ENCODE measurements at places on chromosomes 1 and 21. TPM values are rescaled to one million over a fixed set of nuclear protein-coding genes. Genes with fewer than 3 reads are reported as not detected.

A3GALT2 gene
- not detected for total RNA-seq

FGR gene
- total RNA-seq: not detected

OR2W3 gene
- total RNA-seq: not detected

RAP1A gene
- total RNA-seq: 29.5 TPM

HORMAD1 gene
- total RNA-seq: not detected

LAMB3 gene
- 6.8 TPM for total RNA-seq

SPRR1A gene
- total RNA-seq: not detected

ZNF695 gene
- 1.2 TPM for total RNA-seq

AIM2 gene
- 1.3 TPM for total RNA-seq

SH2D1B gene
- not detected for total RNA-seq

GRCh38 chr1:229001467-229002011 is 266.3 kb downstream of the RHOU start:
- DNase-seq: no peak

GRCh38 chr1:152946248-152946647 is 758 bp upstream of the SPRR5 start:
- DNase-seq: peak; percentile 10

DNA sequence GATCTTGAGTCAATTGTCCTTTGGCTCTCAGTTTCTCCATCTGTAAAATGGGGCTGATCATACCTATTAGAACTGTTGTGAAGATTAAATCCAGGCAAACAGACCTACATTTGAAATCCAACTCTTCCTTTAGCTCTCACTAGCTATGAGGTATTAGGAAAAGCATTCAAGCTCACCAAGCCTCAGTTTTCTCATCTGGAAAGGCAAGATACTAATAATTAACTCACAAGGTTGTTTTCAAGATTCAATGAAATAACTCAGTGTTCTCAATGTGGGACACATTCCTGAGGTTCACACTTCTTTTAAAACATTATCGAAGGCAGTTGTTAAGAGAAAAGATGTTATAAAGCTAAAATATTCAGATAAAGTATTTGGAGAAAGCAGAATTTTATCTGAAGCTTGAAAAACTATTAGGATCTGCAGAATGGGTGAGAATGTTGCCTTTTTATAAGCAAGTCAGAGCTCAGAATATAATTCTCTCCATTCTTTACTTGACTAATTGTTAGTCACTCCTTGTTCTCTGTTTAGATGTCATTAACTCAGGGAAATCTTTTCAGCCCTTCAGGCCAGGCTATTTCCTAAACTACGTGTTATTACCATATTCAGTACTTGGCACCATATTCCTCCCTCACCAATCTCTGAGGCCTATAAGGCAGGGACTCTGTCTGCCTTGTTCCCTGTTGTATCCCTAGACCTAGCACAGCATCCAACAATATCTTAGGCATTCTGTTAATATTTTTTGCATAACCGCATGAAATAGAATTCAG is 72.0 kb upstream of the VAV3 start:
- DNase-seq: peak; percentile 40

GRCh38 chr1:165253818-165254254 is 102.7 kb downstream of the LMX1A start:
- DNase-seq: no peak

GRCh38 chr21:33101300-33101911 is 31.5 kb downstream of the OLIG1 start:
- DNase-seq: no peak

DNA sequence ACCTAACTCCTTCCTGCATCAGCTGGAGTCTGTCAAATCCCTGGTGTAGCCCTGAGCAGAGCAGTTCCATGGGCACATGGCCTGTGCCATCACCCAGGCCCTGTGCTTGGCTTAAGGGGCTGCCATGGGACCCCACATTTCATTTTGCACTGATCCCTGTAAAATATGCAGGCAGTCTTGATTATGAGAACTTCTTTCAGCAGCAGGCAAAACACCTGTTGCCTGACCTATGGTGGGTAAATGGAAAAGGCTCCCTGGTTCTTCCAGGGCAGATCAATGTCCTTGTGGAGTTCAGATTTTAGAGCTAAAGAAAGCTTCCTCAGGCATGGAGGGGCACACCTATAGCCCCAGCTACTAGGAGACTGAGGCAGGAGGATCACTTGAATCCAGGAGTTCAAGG is 44.2 kb downstream of the HSD3B1 start:
- DNase-seq: no peak

DNA sequence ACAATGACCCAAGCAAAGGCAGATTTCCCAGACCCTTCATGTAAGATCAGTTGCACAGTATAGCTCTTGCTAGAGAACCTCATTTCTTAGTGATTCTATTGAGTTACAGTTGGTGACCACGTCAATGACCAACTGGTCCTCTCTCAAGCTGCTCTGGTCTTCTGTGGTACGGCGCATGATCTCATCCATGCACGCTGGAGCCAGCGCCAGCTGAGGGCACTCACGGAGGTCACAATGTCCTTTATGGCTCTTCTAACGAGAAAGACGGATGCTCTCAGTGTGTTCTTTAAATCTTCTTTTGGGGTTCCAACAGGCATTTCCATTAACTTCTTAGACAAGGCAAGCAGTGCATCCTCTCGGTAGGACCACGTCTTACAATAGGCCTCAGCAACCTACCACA is 22.3 kb downstream of the CEP104 start:
- no peak for DNase-seq

DNA sequence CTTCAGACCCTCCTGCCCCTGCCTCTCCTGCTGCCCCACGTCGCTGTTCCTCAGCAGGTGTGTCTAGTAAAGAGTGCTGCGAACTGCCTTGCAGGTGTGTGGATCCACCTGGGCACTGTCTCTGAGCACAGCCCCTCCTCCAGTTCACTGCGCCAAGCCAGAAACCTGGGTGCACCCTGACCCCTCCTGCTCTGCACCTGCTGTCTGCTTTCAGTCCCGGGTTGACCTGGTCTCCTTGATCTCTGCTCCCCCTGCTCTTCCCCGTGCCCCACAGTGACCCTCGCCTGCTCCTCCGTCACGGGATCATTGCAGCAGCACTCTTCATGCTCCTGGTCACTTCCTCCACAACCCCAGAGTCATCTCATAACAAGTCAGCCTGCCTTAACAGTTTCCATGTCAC is 6.5 kb downstream of the A3GALT2 start:
- DNase-seq: no peak

- DNase-seq: peak; percentile 90
Measured at GRCh38 chr1:22024485-22025367, 23.3 kb downstream of the CELA3A start.

- DNase-seq: peak; percentile 77
Measured at GRCh38 chr1:171610385-171610784, 11.7 kb upstream of the MYOCOS start.

GRCh38 chr1:178532392-178532791 is 19.5 kb downstream of the TEX35 start:
- peak; percentile 85 for DNase-seq

DNA sequence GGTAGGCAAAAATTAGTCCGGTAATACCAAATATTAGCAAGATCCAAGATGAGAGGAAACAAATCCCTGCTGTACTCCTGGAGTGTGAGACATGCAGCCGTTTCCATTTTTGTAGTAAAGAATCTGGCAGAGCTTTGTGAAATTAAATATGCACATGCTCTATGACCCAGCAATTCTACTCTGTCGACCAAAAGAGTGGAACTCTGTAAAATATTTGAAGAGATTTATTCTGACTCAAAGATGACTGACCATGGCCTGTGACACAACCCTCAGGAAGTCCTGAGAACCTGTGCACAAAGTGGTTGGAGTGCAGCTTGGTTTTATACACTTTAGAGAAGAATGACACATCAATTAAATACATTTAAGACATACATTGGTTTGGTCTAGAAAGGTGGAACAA is 16.2 kb downstream of the HAX1 start:
- DNase-seq: peak; percentile 25

- peak; percentile 95 for DNase-seq
Measured at GRCh38 chr1:201748335-201748734, 80.6 kb upstream of the IPO9 start.

DNA sequence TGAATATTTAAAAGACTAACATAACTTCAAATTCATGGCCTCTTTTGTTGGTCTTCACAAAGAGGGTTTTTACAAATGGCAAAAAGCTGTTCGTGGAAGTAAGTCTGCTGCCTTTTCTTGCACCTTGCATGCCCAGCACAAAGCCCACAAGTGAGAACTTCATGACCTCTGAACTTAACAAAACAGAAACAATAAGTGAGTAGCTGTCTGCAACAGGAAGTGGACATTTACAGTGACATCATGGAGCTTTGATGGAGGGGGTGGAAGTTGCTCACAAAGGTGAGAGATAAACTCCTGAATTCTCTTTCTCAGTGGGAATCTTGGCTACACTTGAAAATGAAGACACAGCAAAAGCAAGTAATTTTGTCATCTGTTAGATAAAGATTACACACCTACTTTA is 303.3 kb upstream of the DEPDC1 start:
- no peak for DNase-seq

DNA sequence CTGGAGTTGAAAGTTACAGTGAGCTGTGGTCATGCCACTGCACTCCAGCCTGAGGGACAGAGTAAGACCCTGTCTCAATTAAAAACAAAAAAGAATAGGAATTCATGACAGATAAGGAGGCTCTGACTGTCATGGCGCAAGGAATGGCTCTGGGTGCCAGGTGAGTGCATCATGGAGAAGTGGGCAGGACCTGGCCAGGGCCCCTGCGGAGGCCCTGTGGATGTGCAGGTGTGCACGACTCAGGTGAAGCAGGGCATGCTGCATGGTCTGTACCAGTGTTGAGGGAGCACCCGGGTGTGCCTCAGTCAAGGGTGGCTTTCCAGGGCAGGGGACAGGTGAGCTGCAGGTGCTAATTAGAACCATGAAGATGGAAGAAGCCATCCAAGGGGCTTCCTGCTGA is 14.0 kb downstream of the SLC1A7 start:
- no peak for DNase-seq

DNA sequence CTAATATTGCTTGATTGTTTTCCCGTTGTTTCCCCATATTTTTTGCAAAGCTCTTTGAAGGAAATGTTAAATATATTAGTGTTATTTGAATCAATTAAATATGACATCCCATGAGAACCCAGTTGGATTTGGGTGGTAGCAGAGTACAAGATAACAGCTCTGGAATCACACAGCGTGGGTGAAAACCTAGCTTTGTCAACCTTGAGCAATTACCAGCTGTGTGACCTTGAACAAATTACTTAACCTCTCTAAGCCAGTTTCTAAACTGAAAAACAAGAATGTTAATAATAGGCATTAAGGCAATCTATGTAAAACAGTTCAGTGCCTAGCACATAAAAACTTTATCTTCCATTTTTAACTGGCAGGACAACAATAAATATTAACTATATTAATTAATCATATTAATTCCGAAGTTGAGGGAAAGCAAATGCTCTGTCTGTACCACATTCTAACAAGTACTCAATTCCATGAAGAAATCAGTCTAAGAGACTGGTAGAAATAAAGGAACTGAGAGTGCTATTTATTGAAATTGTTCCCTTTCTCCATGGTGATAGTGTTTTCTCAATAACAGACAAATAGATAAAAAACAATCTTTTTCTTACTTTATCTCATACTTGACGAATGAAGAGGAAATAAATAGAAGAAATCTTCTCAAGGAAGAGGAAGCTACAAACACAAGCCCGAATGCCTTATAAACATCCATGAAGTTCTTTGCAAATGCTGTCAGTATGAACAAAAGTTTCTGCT is 27.0 kb downstream of the DNASE2B start:
- no peak for DNase-seq

All from GM23248 (cell line).